ENCODE measurements at places on chromosomes 1 and 21.

DNA sequence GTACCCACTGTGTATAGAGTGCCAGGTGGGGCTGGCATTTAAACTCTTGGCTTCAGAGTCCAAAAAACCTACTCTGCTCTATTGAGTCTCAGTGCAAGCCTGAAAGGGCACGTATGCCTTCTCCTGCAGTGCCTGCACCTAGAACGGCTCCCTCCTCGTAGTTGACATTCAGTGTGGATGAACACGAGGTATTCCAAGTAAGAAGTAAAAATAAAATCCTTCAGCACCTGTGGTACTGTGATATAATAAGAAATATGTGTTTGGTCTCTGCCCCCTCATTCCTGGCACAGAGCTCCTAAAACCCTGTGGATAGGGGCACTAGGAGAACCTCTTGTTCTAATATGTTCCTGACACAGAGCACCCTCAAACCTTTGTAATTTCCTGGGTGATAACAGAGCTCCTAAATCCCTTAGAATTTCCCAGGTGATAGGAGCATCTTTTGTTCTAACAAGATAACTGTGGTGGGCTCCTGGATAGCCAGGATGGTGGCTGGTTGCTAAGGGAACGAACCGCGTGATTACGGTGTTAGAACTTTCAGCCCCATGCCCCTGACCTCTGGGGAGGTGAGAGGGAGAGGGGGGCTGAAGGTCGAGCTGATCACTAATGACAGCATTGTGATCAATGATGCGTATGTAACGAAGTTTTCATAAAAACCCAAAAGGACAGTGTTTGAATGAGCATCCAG lies 16.8 kb downstream of the UCK2 start:
- no peak for DNase-seq

DNA sequence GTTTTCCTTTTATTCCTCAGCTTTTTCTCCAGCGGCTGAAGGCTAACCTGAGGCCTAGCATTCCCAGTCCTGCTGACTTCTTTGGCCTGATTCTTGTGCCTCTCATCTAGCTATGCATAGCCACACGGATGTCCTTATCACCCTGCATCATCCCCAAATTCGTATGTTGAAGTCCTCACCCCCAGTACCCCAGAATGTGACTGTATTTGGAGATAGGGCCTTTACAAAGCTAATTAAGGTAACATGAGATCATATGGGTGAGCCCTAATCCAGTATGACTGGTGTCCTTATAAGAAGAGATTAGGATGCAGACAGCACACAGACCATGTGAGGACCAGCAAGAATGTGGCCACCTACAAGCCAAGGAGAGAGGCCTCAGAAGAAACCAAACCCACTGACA lies 44.6 kb downstream of the CDCP2 start:
- DNase-seq, result no peak

- DNase-seq, result no peak
These were observed 5.0 kb downstream of the ENTREP3 start for GRCh38 chr1:155250246-155250632.

DNA sequence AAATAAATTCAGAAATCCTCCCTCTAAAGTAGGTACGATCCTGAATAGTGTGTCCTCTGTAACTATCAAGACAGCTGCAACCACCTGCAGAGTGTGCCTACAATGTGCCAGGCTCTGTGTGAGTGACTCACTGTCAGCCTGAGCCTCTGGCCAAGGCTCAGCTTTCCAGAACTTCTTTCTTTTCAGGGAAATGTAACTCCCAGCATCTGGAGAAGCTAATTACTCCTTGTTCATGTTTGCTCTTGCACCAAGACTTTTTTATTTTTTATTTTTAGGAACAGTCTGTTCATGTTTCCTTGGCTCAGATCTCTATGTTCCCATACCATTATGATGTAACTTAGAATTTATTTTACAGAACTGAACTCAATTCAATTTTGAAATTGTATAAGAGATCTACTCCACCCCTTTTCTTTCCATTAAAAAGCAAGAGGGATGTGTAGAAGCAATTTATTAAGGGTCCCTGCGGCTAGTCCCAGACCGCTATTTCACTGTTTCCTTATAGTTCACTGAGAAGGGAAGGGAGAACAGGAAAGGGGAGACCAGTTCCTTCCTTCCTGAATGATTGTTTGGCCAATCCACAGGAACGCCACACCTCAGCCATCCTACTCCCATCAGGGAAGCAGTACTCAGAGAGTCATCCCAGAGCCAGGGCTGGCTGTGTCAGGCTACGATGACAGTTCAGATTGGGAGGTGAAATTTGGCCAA lies 112.4 kb upstream of the ZNF648 start:
- DNase-seq, result no peak

GRCh38 chr1:117760069-117760468 lies 154.2 kb downstream of the TENT5C start:
- DNase-seq, result no peak

- DNase-seq, result no peak
These were observed 59.9 kb downstream of the CYYR1 start for GRCh38 chr21:26513212-26513611.

DNA sequence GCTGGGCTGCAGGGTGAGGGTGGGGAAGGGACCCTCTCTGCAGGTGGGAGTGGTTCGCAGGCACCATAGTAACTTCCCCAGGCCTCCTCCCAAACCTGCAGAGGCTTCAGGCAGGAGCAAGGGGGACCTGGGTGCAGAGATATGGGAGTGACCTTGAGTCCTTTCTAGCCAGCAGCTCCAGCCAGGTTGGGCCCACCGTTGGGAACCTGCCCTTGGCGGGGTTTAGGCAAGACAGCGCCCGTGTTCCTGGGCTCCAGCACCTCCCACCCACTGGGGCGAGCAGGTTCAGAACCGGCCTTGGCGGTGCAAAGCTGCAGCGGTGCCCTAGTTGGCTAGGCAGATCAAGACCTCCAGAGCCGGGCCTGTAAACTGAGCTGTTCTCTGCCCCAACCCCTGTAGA lies 2.2 kb upstream of the PRDM16 start:
- DNase-seq, result no peak

DNA sequence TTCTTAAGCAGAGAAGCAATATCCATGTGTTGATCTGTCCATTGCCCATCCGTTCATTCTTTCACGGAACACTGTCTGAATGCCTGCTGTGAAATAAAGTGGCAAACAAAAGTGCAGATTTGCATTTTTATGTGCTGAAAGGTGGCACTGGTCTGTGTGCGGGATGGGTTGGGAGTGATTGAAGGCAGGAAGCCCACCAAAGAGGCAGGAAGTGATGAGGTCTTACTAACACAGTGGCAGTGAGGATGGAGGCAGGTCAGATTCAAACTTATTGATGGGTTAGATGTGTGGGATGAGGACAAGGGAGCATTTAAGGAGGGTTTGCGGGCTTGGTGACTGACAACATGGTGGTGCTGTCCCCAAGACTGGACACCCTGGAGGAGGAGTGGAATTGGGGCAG lies 8.3 kb downstream of the PTPRF start:
- no peak for DNase-seq

DNA sequence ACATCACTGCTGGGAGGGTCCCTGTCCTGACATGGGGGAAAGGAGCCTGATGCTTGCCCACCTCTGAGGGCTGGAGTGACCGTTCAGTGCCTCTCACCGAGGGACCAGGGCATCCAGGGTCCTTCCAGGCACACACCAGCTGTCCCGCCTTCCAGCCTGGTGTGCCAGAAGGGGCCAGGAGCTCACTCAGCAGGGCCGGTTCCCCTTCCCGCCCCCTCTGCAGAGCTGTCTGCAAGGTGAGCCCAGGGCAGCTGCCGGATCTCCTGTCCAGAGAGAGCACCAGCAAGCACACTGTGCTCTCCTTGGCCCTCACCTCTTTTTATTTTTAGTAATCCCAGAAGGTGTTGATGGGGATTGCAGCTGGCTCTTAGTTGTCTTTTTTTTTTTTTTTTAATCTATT lies 16.9 kb downstream of the H6PD start:
- DNase-seq, result no peak

DNA sequence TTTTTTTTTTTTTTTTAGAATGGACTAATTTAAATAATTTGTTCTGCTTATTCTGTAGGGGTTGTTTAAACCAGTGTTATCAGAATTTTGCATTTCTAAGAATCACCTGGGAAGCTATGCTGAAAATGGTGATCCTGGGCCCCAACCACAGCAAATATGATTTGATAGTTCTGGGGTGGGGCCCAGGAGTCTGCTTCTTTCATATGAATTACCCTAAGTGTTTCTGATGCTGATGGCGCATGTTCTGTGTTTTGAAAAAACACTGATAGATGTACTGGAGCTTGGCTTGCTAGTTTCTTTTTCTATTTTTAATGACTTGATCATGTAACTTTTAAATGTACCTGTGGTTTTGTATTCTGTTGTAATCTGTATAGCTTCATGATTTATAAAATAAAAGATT lies 89.3 kb downstream of the CDC14A start:
- no peak for DNase-seq

GRCh38 chr1:27600498-27601175 lies 3.3 kb downstream of the AHDC1 start:
- no peak for DNase-seq

DNA sequence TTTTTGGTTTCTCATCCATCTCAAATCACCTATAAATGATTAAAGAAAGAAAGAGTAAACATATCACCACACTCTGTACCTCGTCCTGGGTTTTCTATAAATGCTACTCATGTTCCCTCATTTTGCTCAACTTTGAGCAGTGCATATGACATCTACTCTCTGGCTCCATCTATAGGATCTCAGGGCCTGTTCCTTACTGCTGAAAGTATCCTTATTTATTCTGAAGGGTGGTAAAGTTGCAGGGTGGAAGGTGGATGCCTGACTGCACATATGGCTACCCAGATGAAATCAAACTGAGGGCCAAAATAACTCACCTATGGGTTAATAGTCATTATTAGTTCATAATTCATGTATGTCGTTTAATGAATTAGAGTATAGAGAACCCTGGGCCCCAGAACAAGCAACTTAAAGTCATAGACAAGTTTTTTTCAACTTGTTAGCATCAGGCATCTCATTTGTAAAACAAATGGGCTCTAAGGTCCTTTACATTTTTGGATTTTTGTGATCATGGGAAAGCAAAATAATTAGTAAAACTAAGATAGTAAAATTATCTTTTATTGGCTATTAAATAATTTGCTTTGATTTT lies 46.5 kb downstream of the NCF2 start:
- no peak for DNase-seq

DNA sequence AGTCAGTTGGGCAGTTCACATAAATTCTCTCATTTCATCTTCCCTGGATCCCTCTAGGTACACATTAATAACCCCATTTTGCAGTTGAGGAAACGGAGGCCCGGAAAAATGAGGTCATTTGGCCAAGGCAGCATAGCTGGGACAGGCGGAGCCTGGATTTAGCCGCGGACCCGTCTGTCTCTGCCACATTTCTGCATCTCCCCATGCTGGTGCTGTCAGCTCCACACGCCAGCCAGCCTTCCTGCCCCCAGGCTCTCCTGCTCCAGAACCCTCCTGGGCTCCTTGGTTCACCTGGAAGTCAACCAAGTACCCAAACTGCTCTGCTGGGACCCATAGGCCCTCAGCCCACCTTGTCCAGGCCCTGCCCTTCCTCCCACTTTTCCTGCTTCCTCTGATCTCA lies 7.6 kb downstream of the FOXO6 start:
- DNase-seq, result no peak

GRCh38 chr21:44833663-44834062 lies 15.8 kb upstream of the SUMO3 start:
- no peak for DNase-seq

- DNase-seq, result no peak
These were observed 367.1 kb downstream of the TTLL7 start for GRCh38 chr1:83631851-83632250.

GRCh38 chr21:44549525-44550211 lies 1.6 kb downstream of the KRTAP10-2 start:
- DNase-seq, result no peak

DNA sequence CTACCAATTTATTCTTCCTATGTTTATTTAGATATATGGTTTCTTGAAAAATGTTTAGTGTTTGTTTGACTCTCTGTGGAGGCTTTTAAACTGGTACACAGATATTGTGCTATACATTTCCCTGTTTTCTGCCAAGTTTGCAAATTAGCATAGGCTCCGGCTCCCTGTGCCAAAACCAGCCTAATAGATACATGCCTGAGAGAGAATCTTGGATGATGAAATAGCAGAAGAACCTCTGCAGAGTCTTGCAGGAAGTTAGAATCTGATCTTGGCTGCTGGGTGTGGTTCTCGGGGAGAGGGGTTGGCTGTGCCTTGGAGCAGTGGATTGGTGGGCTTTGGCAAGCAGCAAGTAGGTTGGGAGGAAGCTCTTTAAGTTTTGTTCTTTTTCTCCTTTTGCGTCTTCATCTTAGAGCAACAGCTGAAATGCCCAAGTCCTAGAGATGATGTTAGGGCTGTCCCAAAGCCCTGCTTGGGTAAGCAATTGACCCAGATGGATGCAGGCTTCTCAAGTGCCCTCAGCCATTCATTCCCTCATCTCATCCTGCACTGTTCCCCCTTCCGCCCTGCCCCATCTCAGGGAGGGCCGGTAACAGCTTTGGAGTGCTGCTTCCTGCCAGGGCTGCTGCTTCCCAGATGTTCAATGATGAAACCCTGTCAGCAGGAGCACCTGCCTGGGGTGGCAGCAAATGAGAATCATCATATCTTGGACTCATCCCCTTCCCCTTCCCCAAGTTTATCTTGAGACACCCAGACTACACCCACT lies 9.3 kb downstream of the PLA2G2A start:
- DNase-seq, result no peak

DNA sequence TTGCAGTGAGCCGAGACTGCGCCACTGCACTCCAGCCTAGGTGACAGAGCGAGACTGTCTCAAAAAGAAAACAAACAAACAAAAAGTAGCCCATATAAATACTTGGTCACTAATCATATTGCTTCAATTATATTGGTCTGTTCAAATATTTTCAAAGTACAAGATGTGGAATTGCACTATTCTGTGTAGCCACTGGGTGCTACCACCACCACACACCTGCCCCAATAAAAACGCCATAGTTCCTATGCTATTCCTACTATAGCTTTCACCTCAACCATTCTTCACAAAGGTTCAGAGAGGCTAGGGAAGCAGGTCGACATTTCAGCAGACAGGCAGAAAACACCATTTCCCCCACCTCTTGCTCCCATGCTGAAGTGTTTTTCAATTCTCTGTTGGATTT lies 16.7 kb downstream of the NDC1 start:
- DNase-seq, result no peak

DNA sequence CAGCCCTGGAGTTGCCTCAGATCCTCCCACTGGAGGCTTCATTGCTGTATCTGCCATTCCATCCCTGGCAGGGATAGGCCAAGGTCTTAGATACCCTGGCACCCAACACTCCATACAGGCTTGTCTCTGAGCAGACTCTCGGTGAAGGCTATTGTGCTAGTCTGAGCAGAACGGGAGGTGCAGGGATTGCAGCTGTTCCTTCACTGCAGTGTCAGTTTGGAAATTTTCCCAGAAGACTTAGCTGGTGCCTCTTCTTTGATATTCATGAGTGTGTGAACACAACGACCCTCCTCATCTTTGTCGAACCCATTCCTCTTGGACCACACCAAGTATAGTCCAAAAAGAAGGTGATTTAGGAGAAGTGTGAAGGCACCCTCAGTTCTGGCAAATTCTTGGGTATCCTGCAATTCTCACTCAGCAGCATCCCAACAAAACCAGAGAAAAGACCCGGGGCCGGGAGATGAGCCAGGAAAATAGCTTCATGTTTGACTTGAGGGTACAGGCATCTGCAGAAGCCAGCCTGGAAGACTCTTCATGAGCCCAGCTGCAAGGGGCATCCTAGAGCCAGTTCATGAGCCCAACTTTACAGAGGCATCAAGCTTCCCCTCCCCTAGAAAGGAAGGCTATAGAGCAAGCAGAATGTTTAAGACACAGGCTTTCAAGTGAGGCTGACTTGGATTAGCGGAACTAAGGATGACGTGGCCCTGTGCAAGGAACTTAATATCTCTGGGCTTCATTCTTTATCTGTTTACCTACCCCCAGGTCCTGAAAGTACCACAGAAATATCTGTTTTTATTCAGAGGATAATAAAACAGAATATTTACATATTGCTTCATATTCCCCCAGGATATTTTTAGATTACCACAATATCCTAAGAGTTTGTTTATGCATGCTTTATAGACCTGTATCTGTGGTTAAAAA lies 38.8 kb upstream of the HAO2 start:
- no peak for DNase-seq
